ENCODE measurements at places on chromosomes 3 and 15. TPM values are rescaled to one million over a fixed set of nuclear protein-coding genes. Genes with fewer than 3 reads are reported as not detected.

Gene MED12L
- total RNA-seq = 0.32 TPM

Gene C3orf20
- total RNA-seq = not detected

Gene EOMES
- total RNA-seq = 0.20 TPM

GRCh38 chr3:158205994-158206393, 96.1 kb downstream of the RSRC1 start:
- no peak overlapping the region for H3K4me3 ChIP-seq
- no peaks in the 10 kb centered on the region for H3K36me3 ChIP-seq
- H3K4me1 ChIP-seq = no peaks in the 10 kb centered on the region
- no peaks in the 10 kb centered on the region for H3K27me3 ChIP-seq

DNA sequence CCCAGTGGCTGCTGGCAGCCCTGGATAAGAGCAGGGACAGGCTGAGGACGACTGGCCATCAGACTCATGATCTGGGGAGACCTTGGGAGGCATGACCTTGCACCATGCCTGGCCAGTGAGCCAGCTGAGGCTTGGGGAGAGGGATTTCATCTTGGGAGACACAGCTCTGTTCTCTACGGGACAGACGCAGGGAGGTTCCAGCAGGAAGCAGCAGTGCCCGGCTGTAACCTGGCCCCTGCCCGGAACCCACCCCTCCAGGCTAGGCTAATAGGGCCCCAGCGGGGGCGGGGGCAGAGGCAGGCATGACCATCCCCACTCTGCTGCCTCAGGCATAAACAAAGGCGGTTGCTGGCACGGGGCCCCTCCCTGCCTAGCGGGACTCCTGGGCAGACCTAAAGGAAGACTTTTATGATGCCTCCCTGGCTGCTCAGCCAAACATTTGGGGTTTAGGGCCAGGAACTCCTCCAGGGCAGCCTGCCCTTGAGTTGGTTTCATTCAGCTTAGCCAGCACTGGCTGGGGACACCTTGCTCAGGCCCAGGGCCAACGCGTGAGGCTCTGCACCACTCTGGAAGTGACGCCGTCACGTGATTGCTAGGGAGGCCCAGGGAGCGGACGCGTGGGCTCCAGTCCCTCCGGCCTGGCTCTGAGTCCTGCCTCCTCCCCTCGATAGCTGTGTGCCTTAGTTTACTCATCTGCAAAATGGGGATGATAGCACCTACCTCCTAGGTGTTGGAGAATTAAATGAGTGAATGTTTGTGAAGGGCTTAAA, 27.6 kb downstream of the HDAC11 start:
- H3K4me1 ChIP-seq = no peaks in the 10 kb centered on the region
- no peaks in the 10 kb centered on the region for H3K36me3 ChIP-seq
- H3K4me3 ChIP-seq = no peak overlapping the region
- no peak overlapping the region for H3K27ac ChIP-seq
- no peaks in the 10 kb centered on the region for H3K27me3 ChIP-seq
- no peak for DNase-seq

DNA sequence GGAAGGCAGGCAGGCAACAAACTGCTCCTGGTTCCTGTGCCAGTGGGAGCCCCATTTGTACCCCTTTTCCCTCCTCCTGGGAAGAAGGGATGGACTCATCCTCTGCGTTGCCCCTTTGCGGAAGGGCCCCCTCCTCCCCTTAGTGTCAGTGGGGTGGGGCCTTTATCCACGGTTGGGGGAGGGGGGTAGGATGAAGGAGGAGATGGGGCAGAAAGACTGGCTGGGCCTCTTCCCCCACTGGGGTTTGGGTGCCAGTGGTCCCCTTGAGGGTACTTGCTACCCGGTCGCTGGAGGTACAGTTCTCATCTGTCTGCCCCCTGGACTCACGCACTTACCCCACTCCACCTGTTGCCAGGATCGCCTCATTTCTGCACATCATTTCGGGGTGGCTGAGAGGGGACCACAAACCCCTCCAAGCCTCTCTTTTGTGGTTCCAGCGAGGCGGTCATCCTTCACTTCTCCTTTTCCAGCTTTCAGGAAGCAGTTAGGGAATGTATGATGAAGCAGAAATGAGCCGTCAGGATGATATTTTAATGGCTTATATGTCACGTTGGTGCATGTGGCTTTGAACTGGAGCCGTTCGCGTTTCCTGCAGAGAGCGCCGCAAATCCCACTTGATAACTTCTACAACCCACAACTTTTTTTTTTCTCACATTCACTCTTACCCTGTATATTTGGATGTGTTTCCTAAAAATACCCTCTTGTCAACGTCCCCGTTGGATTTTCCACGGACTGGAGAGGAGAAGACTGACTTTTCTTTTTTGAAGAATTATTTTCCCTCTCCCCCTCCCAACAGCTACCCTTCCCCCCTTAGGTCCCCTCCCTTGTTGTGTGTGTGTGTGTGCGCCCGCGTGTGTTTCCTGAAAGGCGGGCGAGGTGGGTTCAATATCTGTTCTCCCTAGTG, at the start of gene ZIC4:
ZIC4 (minus strand) TSS at position 516 of the 904 bp plus-strand sequence. CDS start 3,746 bp downstream, outside the sequence.
- no peaks in the 10 kb centered on the region for H3K4me1 ChIP-seq
- no peak within 1 kb of the TSS for H3K4me3 ChIP-seq
- H3K27ac ChIP-seq = no peak within 1 kb of the TSS
- no peaks in the 10 kb centered on the region for H3K36me3 ChIP-seq
- no peak for DNase-seq
- H3K27me3 ChIP-seq = peaks cover 84% of the 10 kb centered on the region

Gene ISL2
- 0.35 TPM for total RNA-seq

DNA sequence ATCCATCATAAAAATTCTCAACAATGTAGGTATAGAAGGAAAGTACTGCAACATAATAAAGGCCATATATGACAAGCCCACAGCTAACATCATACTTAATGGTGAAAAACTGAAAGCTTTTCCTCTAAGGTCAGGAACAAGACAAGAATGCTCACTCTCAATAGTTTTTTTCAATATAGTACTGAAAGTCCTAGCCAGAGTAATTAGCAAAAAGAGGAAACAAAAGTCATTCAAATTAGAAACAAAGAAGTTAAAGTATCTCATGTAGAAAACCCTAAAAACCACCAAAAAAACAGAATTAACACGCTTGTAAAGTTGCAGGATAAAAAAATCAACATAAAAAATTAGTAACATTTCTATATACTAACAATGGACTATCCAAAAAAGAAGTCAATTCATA, 61.8 kb downstream of the MYH15 start:
- no peak for DNase-seq
- H3K27ac ChIP-seq = no peak overlapping the region
- no peaks in the 10 kb centered on the region for H3K27me3 ChIP-seq
- no peak overlapping the region for H3K4me3 ChIP-seq
- no peaks in the 10 kb centered on the region for H3K36me3 ChIP-seq

GRCh38 chr15:85485956-85486567, 105.7 kb downstream of the AKAP13 start:
- H3K36me3 ChIP-seq = no peaks in the 10 kb centered on the region
- no peak overlapping the region for H3K4me3 ChIP-seq
- H3K27me3 ChIP-seq = no peaks in the 10 kb centered on the region
